ENCODE measurements at places on chromosomes 2 and 18.

- no peak for DNase-seq
Observed at GRCh38 chr2:40150266-40150665, 301.6 kb downstream of the SLC8A1 start.

DNA sequence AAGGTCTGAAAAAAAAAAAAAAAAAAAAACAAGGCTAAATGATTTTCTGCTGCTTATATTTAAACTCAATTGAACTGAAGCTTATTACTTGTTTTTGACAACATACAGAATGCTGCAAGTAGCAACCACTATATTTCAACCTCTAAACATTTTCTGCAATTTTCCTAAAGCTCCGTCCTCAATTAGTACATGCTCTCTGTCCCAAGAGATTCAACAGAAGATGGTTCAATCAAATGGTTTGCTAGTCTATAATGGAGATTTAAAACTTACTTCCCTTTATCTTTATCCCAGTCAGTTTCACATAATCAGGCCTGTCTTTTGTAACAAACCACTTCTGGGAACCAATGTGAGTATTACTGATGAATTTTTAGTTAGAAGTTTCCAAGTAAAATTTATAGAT is 485.1 kb upstream of the CDH7 start:
- no peak for DNase-seq

GRCh38 chr2:46119453-46119852 is 177.8 kb upstream of the EPAS1 start:
- no peak for DNase-seq

DNA sequence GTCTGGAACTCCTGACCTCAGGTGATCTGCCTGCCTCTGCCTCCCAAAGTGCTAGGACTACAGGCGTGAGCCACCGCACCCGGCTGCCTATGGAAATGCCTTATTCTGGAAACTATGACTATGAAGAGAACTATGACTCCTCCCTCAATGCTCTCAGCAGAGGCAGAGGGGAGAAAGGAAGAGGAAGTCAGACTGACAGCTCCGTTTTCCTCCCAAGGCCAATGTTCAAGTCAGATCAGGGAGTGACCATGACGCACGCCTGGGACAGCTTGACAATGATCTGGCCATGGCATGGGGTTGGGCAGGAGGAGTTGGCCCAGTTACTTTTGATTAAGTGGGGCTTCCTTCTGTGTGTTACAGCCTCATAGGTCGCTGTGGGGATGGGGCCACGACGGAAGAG is 44.3 kb upstream of the MRPL33 start:
- no peak for DNase-seq

DNA sequence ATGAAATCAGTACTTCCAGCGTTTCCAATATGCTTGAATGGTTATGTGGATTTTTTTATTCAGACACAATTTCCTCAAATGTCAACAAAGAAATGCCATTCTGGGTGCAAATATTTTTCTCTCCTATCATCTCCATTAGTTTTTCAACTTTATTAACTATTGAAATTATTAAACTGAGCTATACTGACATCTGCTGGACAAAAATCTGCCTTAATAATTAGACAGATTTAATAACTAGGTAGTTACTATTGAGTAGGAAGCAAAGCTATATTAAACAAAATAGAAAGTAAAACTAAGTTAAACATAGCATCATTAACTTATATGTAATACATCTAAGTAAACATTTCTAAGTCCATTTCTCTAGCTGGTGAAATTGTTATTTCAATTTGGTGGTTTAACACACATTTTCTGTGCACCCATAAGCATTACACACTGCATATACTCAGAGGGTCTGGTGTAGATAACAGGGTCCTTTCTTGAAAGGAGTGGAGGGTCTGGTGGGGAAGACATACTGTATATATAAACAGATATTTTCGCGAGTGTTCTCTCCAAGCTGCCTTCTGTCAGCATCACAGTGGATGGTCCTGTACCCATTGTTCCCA is 77.0 kb downstream of the LANCL1 start:
- DNase-seq = peak; percentile 7

DNA sequence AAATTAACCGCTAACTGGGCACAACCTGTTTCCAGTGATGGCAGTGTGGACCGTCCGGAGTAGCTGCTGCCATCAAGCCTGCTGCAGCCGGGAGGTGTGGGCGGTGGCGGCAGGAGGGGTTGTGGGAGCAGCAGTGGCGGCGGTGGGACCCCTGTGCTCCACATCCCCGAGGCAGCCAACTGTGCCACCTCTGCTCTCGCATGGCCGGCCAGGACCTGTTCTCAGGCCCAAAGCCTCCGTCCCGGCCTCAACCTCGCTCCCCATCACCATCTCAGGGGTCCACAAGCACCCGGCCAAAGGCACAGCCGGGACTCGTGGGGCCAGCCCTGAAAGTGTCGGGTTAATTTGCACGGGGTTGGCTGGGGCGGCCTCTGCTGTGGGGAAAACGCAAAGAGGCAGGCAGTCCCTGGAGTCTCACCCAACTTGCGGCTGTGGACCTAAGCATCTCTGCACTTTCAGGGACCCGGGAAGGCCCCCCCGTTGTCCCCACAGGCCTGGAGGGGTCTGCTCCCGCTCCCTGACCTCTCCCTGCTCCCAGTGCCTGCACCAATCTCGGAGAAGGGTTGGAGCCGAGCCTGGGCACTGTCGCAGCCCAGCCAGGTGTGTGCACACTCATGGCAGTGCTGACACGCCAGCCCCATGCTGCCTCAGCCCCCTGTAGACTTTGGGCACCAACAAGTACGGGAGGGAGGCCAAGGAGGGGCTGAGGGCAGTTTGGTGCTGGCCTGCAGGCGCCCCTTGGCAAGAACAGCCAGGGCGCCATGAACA is 44.4 kb upstream of the PEX13 start:
- DNase-seq = no peak

GRCh38 chr2:220041447-220041846 is 414.0 kb downstream of the SLC4A3 start:
- no peak for DNase-seq

GRCh38 chr2:212618636-212619035 is 80.0 kb upstream of the ERBB4 start:
- no peak for DNase-seq

DNA sequence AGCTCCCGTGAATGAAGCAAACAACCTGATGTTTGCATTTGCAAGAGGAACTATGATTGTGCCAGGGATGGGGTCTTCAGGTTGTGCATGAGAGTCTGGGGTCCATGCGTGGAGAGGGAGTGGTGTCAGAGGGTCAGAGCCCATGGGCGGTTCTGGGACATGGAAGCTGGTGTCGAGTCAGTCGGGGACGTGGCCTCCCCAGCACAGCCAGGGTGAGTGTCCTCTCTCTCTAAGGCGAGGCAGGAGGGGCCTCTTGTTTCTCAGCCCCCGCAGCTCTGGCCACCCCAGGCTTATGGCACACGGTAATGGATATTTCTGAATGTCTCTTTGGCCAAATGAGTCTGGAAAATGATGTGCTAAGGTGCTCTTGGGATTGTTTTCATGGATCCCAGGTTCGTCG is 118.6 kb downstream of the RTP5 start:
- DNase-seq = no peak

DNA sequence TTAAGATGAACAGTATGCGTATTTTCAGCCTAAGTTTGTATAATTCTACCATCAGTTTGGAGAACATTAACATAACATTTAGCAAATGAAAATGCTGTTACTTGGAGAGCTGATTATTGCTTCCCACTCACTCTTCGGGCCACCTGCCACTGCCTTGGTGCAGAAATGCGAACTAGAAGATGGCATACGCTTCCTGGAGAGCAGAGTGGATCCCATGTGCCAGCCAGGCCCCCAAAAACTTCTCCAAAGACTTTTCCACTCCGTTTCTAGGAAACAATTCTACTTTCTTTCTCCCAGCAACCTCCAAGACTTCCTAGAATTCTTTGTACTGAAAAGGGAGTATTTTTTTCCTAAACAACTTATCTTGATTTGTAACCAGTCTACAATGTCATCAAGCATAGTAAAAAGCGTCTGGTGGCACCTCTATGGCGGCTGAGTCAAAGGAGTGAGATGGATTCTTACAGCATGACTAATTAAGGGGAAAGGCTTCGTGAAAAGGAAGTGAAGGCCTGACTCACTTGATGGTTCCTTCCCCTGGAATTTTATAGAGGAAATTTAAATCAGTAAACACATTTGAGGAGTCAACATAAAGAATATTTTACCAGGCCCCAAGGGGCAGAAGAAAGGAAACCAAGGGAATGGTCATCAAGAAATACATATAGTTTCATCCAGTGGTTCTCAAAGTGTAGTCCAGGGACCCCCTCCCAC is 36.6 kb downstream of the FEZ2 start:
- DNase-seq = no peak

All from AML-193 (cell line).